Large intestine (tissue), 12 donors: ENCODE measurements at places on chromosomes 5 and 9. TPM values are rescaled to one million over a fixed set of nuclear protein-coding genes. Genes with fewer than 3 reads are reported as not detected.

GRCh38 chr9:14660721-14661120, 32.5 kb downstream of the ZDHHC21 start:
- no peak for DNase-seq

DNA sequence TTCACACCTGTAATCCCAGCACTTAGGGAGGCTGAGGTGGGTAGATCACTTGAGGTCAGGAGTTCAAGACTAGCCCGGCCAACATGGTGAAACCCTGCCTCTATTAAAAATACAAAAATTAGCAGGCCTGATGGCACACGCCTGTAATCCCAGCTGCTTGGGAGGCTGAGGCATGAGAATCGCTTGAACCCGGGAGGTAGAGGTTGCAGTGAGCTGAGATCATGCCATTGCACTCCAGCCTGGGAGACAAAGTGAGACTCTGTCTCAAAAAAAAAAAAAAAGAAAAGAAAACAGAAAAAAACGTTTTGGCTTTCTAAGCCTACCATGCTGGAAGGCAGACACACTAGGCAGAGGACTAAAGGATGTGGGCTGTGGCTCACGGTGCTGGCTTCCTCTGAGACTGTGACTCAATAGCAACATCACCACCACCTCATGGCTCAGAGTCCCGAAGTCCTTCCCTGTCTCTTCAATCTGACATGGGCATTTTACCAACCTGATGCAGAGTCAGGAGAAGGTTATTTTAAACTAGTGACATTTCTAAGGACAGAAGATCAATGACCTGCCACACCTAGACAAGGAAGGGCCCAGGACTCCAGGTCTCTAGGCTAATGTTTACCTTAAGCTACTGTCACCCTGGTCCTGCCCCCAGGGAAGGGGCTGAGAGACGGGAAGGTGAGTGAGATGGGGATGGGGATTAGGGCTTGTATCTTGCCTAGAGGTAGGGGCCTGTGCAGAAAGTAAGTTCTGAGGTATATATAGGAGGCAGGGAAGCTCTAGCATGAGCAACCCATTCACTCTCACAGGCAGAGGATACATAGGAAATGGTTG, 3.7 kb downstream of the ECSCR start:
- DNase-seq, result no peak

GRCh38 chr5:79954620-79955019, 36.4 kb downstream of the MTX3 start:
- no peak for DNase-seq

- no peak for DNase-seq
Observed at GRCh38 chr9:130579738-130580463, 524 bp downstream of the FUBP3 start.

DNA sequence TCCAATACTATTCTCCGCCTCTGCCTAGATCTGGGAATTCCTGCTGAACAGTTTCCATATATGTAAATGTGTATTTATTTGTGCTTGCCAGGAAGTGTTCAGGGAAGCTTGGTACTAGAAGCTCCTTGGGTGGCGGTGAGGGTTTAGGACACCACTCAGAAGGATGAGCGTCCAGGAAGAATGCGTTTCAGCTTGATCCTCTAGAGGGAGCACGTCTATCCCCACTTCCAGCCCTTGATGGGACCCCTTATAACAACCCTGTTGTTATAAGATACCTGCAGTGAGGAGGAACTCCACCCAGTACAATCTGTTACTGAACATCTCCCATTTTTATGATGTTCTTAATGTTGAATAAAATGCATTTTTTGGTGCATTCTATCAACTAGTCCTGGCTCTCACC, 88.9 kb downstream of the CYFIP2 start:
- no peak for DNase-seq

- no peak for DNase-seq
Observed at GRCh38 chr5:56247592-56247991, 14.5 kb upstream of the ANKRD55 start.

- no peak for DNase-seq
Observed at GRCh38 chr5:76978869-76979268, 26.0 kb downstream of the CRHBP start.

DNA sequence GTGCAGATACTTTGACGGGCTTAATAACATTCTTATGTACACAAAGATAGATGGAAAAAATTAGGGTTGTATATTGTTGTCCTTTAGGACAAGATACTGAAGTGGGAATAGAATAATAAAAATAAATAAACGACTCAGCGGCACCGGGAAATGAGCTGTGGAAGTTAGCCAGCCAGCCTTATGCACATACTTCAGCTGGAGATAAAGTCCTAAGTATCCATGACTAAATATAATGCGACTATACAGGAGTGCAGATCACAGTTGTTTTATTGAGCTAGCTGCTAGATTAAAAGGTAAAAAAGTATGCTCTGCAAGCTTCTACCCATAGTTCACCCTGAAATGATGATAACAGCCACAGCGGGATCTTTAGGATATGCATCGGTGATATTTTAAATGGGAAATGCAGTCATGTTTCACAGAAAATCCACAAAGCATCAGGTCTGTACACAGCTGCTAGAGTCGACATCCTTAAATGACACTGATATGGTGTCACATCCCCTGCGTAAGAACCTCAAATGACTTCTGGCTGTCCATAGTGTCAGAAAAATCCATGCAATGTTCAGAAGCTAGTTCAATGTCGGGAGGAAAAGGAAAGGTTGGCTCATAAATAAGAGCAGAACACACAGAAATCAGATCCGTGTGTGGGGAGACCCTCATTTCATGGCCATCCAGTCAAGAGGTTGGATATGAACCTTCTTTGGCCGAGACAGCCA, 392.8 kb upstream of the DAP start:
- DNase-seq, result no peak

DNA sequence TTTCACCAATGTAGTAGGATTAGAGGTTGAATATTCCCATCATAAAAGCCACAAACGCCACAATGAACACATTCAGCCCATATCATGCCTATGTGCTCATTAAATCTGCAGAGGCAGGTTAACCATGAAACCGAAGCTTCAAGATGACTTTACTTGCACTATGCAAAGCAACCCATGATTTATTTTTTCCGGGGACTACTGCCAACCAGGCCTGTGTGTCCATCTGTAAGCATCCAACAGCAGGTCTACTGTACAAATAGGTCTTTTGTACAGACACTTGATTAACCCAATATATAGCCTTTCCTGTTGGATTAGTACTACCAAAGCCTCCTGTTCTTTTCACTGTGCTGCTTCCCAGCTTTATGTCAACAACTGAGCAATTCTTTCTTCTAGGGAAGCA, 104.9 kb upstream of the CDH10 start:
- DNase-seq, result no peak

- peak; percentile 53 for DNase-seq
Observed at GRCh38 chr5:6745706-6746222, 32.5 kb downstream of the TENT4A start.

DNA sequence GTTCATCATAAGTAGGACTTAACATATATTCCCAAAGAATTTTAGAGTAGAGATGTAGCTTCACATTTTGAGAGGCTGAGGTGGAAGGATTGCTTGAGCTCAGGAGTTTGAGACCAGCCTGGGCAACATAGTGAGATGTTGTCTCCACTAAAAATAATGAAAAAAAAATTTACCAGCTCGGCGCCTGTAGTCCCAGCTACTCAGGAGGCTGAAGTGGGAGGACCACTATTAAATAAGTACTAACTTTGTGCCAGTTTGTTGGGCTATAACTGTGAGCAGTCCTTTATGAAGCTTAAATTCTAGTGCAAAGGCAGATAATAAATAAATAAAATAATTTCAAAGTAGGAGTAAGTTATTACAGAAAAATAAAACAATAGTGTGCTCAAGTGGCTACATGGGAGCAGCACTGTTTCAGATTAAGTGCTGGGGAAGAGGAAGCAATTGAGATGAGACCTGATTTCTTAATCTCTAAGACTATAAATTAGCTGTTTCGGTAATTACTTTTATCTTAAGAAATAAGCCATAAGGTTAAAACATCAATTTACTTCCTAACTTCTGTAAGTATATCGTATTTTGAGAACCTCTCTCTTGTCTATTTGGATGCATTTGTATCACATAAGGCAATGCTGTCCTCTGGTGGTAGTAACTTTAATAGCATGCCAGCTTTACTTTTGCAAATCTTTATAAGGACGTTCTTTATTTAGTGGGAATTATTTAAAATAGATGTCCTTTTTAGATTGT, 98.9 kb downstream of the CSNK1G3 start:
- peak; percentile 12 for DNase-seq

- DNase-seq, result no peak
Observed at GRCh38 chr5:42494414-42494813, 71.2 kb downstream of the GHR start.

GRCh38 chr5:156971848-156972525, 9.0 kb upstream of the TIMD4 start:
- DNase-seq, result no peak

- DNase-seq, result peak; percentile 52
Observed at GRCh38 chr5:149961957-149962409, 1.4 kb downstream of the SLC26A2 start.

DNA sequence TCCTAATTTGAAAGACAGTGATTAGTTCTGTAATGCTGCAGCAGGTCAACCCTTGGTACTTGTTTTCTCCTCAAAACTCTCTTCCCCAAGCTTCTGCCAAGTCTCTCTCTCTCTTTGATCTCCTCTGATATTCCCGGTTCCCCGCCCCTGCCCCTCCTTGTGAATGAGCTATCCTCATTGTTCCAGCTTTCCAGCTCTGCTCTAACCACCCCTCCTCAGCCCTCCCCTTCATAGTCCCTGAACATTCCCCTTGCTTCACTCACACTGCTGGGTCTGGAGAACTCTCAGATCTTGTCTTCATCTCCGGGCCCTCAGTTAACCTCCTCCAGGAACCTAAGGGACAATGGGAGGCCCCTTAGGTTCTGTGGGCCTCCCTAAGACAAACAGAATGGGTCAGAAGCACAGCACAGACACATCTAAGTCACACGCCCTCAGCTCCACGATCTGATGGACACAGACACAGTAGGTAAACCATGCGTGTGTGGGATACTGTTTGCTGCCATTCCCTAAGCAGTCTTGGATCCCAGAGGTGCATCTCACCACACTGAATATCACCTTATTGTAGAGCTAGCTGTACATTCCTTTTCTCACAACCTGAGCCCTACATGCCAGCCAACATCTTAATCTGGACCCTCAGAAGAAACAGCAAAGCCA, 17.4 kb upstream of the LARP1 start:
- no peak for DNase-seq

GRCh38 chr5:17694914-17695313, 60.7 kb downstream of the TAF11L14 start:
- no peak for DNase-seq

The SLC6A7 gene
- polyA plus RNA-seq, result 5.7 TPM

The KIF4B gene
- 0.01 TPM for polyA plus RNA-seq
